Thyroid gland (tissue), 4 donors: ENCODE measurements at places on chromosomes 5 and 9. TPM values are rescaled to one million over a fixed set of nuclear protein-coding genes. Genes with fewer than 3 reads are reported as not detected.

- DNase-seq = peak; percentile 54
- H3K4me3 ChIP-seq = no peak overlapping the region
- no peak overlapping the region for H3K27ac ChIP-seq
- no peaks in the 10 kb centered on the region for H3K36me3 ChIP-seq
- no peaks in the 10 kb centered on the region for H3K27me3 ChIP-seq
Measured at GRCh38 chr9:19493174-19493811, 84.5 kb downstream of the ACER2 start.

GRCh38 chr9:75482566-75482965 lies 394.3 kb downstream of the OSTF1 start:
- no peak overlapping the region for H3K4me3 ChIP-seq
- no peak for DNase-seq
- no peaks in the 10 kb centered on the region for H3K36me3 ChIP-seq
- H3K27ac ChIP-seq = no peak overlapping the region

DNA sequence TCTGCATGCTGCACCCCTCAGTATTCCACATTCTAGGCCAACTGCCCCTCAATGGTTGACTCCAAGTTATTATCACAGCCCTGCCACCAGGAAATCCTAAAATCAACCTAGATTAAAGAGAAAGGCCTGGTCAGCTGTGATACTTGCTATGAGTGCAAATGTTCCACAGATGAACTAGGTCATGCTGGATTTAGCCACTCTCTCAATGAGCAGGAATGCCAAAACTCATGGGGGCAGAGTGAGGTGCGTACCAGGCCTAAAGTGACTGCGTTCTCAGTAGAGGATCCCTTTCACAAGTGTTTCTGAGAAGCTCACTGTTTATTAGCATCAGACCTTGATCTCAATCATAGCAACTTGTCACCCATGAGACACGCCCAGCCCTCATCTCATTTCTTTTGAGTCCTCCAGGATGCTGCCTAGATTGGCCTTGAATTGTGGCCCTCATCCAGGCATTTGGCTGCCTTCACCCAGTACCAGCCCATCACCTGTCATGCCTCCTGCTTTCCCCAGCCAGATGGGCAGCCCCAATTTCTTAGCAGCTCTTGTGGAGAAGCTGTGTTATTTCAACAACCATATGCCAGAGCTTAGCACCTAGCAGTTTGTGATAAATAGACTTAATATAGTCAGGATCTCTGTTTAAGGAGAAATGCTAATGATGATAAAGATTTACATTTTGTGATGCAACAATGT lies 383.9 kb downstream of the CTNND2 start:
- no peak for DNase-seq
- no peaks in the 10 kb centered on the region for H3K4me1 ChIP-seq
- H3K36me3 ChIP-seq = no peaks in the 10 kb centered on the region
- no peak overlapping the region for H3K4me3 ChIP-seq

GRCh38 chr5:10153394-10153793 lies 96.3 kb downstream of the ATPSCKMT start:
- H3K27me3 ChIP-seq = no peaks in the 10 kb centered on the region
- H3K27ac ChIP-seq = no peak overlapping the region
- H3K4me3 ChIP-seq = no peak overlapping the region
- no peak for DNase-seq
- no peaks in the 10 kb centered on the region for H3K4me1 ChIP-seq

DNA sequence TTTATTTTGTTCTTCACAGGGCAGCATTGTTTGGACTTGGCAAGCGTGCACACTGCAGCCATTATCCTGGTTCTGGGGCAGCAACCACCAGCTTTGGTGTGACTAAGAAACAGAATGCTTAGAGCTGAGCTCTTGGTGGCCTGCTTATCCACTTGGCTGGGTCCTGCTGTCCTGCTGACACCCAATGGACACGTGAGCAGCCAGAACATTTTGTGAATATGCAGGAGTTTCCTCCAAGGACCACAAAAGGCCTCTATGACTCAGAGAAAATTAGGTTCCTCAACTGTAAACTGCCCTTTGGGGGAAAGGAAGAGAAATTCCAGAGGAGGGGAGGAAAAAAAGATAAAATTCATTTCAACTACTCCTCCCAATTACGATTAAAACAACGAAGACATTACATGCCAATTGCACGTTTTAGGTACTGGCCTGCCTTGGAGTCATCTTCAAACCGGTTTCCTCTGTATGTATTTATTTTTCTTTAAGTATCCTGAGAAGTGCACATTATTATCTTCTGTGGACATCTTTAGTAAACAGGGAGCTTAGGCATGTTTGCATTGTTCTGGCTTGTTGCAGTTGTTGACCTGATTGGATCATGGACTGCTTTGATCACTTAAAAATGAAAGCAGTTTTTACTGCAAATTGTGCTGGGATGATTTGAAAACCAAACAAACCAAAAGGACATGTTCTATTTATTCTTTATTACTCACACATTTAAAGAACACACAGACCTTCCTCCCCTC lies 82.3 kb upstream of the TLE4 start:
- H3K27me3 ChIP-seq = no peaks in the 10 kb centered on the region
- H3K4me1 ChIP-seq = no peaks in the 10 kb centered on the region
- peak; percentile 4 for DNase-seq
- H3K36me3 ChIP-seq = no peaks in the 10 kb centered on the region
- H3K4me3 ChIP-seq = no peak overlapping the region

DNA sequence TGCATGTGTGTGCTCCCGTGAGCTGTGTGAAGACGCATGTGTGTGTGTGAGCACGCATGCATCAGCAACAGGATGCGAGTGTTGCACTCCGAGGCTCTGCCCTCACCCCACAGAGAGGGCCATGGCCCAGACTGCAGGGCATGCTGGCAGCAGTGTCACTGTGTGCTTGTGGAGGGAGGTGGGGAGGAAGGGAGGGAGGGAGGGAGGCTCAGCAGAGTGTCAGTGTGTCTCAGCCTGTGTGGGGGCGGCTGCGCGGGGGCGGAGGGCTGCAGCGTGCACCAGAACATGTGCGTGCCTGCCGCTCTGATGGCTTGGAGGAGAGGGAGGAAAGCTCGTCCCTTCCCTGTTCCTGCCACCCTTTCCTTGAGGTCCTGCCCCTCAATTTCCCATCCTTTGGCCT lies 5.3 kb downstream of the CAMK2A start:
- no peak overlapping the region for H3K27ac ChIP-seq
- DNase-seq = no peak
- no peaks in the 10 kb centered on the region for H3K27me3 ChIP-seq
- H3K4me3 ChIP-seq = no peak overlapping the region
- no peaks in the 10 kb centered on the region for H3K4me1 ChIP-seq

- no peak overlapping the region for H3K4me3 ChIP-seq
- no peaks in the 10 kb centered on the region for H3K27me3 ChIP-seq
- H3K27ac ChIP-seq = no peak overlapping the region
- no peaks in the 10 kb centered on the region for H3K36me3 ChIP-seq
- H3K4me1 ChIP-seq = no peaks in the 10 kb centered on the region
- DNase-seq = no peak
Measured at GRCh38 chr9:68426755-68427154, 70.3 kb downstream of the PGM5 start.

GRCh38 chr9:79759460-79759859 lies 187.7 kb downstream of the TLE4 start:
- H3K27me3 ChIP-seq = no peaks in the 10 kb centered on the region
- no peaks in the 10 kb centered on the region for H3K36me3 ChIP-seq
- H3K4me3 ChIP-seq = no peak overlapping the region
- H3K4me1 ChIP-seq = peaks cover 4% of the 10 kb centered on the region

DNA sequence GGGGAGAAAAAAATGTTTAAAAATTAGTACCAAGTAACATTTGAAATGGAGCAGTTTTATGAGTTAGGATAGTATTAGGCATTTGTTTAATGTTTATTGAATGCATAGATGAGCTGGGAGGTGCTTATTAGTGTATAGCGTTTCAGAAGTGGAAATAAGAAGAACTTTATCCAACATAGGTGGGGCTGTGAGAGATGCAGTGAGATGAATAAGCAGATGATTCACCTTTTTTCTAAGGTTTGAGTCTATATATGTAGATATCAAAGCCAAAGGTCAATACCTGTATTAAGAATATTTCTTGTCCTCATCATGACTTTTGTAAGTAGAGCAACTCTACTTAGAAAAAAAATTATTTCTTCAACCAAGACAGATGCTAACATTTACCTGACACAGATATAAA lies 54.6 kb upstream of the POU4F3 start:
- no peaks in the 10 kb centered on the region for H3K4me1 ChIP-seq
- H3K27me3 ChIP-seq = no peaks in the 10 kb centered on the region
- no peak overlapping the region for H3K4me3 ChIP-seq
- no peak overlapping the region for H3K27ac ChIP-seq
- DNase-seq = no peak

GRCh38 chr5:111043712-111044506 lies 27.6 kb upstream of the TSLP start:
- no peak overlapping the region for H3K27ac ChIP-seq
- H3K4me3 ChIP-seq = no peak overlapping the region
- no peaks in the 10 kb centered on the region for H3K27me3 ChIP-seq
- no peak for DNase-seq

- H3K27ac ChIP-seq = no peak overlapping the region
- DNase-seq = no peak
- no peak overlapping the region for H3K4me3 ChIP-seq
- no peaks in the 10 kb centered on the region for H3K4me1 ChIP-seq
Measured at GRCh38 chr5:176889321-176890280, 9.5 kb downstream of the HK3 start.

The TIMD4 gene
- total RNA-seq = 4.5 TPM

The TSSK1B gene
- not detected for total RNA-seq

The GARIN3 gene
- not detected for total RNA-seq

The FBP1 gene
- total RNA-seq = 31.8 TPM

The AQP7 gene
- 1.9 TPM for total RNA-seq

The ORM2 gene
- not detected for total RNA-seq
